NCI-H1105 treated with DMSO at 0.1 percent for 48 hours (cell line): ENCODE measurements at places on chromosomes 1 and 21.

DNA sequence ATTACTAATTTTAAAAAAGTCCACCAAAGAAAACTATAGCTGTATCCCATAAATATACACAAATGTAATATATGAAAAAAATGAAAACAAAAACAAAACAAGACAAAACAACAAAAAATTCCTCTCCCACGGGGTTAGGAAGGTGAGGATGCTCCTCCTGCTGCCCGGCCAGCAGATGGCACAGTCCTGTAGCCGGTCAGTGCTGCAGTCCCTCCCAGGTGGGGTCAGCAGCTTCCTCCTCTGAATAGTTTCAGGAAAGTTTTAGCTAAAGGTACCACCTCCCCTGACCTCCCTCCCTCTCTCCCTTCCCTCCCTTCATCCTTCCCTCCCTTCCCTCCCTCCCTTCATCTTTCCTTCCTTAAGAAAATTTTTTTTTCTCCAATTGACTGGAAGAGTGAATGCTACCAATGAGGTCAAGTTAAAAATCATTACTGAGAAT lies 67.8 kb upstream of the BCL10 start:
- peak; percentile 12 for DNase-seq

DNA sequence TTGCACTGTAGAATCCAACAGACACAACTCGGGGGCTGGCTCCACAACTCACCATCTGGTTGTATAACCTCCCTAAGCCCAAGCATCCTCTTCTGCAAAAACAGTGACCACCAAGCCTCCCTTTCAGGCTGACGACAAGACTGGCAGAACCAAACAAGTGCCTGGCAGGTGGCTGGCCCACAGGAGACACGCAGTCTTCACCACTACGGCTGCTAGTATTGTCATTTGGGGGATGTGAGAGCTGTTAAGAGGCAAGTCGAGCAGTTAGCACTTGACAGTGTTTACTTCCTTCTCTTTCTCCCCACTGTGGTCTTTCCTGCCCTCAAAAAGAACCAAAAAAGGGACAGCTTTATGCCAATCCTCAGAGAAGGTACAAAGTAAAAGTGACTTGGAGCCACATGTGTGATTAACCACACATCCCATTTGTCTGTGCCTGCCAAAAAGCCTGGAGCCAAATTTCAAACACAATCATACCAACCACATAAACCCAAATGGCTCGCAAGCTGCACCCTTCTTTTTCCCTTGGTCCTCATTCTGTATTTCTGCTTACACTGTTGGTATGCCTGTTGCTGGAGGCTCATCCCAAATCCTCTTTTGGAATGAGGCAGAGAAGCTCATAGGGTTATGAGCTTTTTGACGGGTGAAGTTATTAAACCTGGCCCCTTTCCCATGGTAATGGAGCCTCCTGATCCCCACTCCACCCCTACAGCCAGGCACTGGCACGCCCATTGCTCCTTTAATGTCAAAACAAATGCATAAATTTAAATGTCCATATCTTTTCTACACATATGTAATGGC lies 94.1 kb downstream of the TGFBR3 start:
- DNase-seq: no peak

- DNase-seq: peak; percentile 16
These were observed at the start of gene NBL1 for GRCh38 chr1:19643602-19644394. Gene NBL1, plus strand, starts transcription at chr1:19644311. Its CDS starts 10,720 bp downstream, at chr1:19655031.

GRCh38 chr1:176839216-176839615 lies 325.3 kb downstream of the ASTN1 start:
- DNase-seq: no peak

DNA sequence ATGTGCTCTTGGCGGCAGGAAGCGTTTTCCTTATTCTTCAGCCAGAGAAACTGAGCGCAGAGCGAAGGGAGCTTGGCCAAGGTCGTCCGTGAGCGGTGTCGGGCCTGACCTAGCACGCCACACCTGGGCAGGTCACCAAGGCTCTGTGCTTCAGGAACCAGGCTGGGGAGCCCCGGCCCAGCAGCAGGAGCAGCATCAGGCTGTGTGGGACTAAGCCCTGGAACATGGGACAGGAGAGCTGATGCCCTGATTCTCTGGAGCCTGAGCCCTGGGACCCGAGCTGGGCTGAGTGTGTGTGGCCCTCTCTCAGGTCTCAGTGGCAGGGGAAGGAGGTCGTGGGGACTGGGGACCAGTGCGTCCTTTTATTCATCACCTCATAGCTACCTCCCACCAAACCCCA lies 65.2 kb upstream of the ABCG1 start:
- DNase-seq: no peak

- no peak for DNase-seq
These were observed at the start of gene RIPPLY3 for GRCh38 chr21:37006486-37007291. Gene RIPPLY3, plus strand, starts transcription at chr21:37006702. Its CDS starts 71 bp downstream, at chr21:37006773.

GRCh38 chr1:50568782-50569181 lies 145.5 kb upstream of the DMRTA2 start:
- no peak for DNase-seq

DNA sequence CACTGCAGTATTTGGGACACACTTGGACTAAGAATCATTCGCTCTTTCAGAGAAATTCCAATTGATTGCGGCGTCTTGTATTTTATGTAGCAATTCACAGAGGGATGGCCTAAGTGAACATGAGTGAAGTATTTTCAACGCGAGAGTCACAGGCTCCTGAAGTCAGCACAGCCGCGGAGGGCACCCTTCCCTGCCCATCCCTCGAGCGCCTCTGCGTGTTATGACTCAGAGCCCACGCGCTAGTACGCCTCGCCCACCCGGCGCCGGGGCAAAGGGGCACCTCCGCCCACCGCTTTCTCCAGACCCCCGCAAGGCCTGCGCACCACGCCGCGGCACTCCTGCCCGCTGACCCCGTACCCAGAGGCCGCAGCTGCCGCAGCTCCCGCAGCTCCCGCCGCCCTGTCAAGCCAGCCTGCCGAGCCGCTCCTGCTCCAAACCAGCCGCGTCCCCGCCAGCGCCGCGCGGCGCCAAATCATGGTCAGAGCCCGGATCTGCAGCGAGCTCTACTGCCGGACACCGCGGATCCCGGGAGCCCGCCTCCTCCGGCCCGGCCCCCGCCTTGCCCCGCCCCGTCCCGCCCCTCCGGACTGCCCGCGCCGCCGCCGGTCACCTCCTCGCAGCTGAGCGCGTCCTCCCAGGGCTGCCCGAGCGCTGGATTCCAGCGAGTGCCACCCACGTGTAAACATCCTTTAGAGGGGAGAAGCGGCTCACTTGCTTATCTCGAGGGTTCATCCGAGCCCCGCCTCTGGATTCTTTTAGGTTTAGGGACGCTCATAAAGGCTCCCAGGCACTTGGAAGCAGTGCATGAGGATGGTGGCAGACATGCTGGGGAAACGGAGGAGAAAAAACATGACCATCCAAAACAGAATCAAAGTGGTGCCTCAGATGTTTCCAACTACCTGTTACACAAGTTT lies at the start of gene GLRX2:
TSS of gene GLRX2 (minus strand) at position 508 of the 914 bp plus-strand sequence. CDS start at position 476, 32 bp downstream.
- DNase-seq: peak; percentile 77

DNA sequence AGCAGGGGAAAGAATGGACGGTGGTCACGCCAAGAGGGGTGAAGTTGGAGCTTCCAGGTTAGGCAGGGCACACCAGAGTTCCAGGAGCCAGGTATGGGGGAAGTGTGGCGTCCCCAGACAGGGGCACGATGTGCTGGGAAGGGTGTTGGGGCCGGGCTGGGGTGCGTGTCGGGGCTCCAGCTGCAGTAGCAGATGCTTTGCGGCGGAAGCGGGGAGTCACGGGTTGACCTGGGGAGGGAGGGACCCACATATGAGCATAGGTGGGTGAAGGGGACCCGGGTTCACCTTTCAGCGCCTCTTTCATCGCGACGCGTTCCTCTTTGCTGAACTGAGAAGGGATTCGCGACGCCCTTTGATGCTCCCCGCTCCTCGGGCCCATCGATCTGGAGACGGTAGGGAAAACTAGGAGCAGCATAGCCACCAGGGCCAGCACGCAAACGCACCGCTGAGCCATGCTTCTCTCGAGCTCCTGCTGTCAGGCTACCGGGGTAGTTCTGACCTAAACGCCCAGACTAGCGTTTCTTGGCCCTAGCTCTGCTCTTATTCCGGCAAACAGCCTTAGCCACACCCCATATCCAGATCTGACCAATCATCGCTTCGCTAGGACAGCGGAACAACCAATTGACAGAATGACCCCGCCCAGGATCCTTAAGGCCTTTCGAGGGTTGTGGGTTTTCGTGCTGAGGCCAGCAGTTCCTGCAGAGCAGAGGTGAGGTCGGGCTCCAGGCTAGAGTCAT lies at the start of gene PM20D1:
TSS of gene PM20D1 (minus strand) at position 514 of the 737 bp plus-strand sequence. CDS start at position 454, 60 bp downstream.
- no peak for DNase-seq

GRCh38 chr1:180909005-180909414 lies 3.7 kb upstream of the KIAA1614 start:
- no peak for DNase-seq

- no peak for DNase-seq
These were observed 3.7 kb downstream of the PEAR1 start for GRCh38 chr1:156897078-156897825.

DNA sequence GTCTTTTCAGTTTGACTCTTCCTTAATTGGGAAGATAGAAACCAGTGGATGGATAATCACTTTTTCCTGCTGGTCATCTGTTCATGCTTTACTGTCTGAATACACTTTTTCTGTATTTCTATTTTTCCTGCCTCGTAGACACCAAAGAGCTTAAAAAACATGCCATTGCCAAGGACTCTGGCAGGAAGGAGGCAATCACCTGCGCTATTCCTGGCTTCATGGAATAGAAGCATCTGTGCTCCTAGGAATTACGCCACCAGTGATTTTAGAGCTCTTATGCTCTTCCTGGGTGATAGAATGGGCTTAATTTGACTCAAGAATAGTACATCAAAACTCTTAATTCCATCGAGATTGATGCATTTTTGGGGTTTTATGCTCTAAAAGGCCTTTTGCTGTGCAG lies 15.7 kb downstream of the OR2B11 start:
- DNase-seq: no peak

DNA sequence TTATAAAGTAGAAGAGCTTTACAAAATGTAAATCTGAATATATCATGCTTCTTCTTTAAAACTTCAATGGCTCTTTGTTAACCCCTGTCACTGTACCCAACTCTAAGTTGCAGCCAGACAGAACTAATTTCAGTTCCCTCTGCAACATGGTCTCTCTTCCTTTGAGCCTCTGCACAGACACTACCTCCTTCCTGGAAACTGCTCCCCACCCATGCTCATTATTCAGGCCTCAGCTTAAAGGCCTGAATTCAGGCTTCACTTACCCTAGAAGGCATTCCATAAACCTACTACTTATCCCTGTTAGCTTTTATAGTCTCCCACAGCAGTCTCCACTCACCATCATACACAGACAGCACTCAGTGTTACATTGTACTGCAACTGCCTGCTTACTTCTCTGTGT lies 2.6 kb upstream of the EEIG2 start:
- DNase-seq: no peak

DNA sequence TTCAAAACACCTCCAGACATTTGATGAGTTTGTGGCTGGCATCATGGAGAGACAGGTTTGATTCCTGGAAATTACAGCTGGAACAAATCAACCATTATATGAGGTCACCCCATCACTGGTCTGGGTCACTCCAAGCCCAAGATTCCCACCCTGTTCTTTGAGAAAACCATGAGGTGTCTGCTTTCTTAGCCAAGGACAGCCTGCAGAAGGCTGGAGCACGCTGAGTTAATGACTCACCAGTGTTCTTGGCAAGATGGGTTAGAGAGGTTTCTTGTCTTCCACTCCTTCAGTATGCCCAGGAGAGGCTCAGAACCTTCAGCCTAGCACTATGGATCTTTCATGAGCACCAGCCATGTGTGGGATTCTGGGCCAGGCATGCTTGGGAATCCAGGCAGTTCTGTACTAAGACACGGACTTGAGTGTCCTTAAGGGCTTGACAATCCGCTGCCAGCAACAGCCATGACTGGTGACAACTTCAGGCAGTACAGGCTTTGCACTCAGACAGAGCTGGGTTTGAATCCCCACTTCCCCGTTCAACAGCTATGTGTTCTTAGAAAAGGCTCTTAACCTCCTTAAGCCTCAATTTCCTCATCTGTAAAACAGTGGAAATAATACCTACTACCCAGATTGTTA lies 43.9 kb downstream of the GRHL3 start:
- no peak for DNase-seq

DNA sequence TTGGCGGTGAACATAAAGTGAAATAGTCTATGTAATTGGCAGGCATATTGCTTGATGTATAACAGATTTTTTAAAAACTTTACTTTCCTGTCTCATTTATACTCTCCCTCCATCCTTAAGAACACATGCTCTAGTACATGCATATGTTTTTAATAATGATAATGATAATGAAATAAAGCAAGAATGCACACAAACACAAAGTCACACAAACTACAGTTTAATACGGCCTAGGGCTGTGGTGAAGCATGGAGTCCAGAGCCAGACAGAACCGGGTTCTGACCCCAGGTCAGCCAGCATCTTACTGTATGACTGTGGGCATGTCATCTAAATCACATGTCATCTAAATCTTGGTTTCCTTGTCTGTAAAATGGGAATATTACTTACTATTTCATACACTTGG lies 324.9 kb upstream of the NFIA start:
- DNase-seq: no peak
